ENCODE measurements at places on chromosomes 3 and 15.

DNA sequence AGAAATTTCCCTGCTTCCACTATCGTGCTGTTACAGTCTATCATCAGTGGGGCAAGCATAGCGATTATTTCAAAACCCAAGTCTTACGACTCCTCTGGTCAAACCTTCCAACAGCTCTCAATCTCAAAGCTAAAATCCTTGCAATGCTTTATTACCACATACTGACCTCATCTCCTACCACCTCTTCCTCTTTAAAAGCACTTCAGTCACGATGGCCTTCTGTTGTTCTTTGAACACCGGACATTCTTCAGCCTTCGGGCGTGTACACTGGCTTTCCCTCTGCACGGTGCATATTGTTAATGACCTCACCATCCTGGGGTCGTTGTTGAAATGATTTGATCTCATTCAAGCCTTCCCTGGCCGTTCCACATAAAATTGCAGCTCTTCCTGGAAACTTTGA, 31.1 kb downstream of the MAGEL2 start:
- DNase-seq = no peak

DNA sequence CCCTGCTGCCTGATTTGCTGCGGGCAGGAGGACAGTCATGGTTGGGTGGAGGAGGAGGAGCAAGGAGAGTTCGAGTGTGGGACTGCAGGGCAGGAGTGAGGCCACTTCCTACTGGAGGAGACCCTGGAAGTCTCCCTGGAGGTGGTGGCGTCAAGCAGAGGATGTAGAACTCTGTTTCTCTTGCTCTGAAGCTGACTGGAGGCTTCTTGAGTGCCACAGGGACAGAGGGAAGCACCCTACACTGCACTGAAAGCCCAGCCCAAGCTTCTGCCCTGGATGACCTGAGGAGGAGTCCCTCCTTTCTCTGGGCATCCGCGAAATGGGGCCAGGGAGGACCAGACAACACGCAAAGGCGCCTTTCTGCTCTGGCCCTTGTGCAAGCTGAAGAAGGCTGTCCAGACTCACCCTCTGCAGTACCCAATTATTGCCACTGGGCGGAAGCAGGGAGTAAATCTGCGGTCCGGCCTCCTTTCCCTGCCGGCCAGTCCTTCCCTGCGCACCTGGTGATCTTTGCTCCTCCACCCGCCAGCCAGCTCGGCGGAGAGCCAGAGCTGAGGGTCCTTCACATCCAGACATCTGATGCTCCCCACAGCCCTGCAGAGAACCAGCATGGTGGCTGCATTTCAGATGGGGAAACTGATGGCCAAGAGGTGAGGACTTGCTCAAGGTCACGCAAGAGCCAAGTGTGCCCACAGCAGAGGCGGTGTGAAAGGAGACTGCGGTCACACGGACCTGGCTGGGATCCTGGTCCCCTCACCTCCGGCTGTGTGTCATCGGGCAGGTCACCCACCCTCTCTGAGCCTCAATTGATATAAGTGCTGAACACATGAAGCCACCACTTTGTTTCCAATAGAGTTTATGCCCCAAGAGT, 207.1 kb downstream of the TBC1D2B start:
- DNase-seq = peak; percentile 8

- DNase-seq = no peak
Measured at GRCh38 chr3:114800272-114801031, 346.6 kb downstream of the ZBTB20 start.

DNA sequence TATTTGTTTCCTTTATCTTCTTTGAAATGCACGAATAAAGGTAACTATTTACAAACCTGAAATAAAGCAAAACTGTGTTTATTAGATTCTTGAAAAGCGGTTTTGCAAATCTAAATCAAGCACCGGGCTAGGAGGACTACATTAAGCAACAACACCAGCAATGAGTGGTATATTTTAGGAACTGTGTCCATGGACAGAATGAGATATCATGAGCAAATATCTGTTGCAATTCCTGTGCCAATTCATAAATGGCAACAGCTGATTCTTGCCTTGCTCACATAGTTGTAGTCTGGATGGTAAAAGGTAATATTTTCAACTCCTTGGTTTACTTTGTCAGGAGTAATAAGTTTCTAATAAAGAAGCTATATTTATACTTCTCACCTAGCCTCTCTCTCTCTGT, 403.3 kb downstream of the LPP start:
- DNase-seq = no peak

DNA sequence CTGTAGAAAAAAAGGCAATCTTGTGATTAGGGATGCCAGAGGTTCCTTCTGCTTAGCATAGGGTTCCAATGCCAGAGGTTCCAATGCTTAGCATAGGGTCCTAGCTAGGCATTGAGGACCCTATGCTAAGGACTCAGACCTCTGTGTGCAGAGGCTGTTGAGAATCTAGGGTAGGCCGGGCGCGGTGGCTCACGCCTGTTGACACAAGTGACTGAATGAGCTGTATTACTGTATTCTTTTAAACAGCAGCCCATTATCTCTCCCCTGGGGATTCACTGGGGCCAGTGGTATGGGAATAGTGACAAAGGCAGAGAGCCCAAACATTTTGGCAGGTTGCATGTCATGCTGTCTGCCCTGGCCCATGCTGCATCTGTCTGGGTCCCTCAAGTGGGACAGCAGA, 16.2 kb downstream of the PAK6 start:
- no peak for DNase-seq

GRCh38 chr3:42080453-42080872, 10.7 kb upstream of the TRAK1 start:
- DNase-seq = no peak

DNA sequence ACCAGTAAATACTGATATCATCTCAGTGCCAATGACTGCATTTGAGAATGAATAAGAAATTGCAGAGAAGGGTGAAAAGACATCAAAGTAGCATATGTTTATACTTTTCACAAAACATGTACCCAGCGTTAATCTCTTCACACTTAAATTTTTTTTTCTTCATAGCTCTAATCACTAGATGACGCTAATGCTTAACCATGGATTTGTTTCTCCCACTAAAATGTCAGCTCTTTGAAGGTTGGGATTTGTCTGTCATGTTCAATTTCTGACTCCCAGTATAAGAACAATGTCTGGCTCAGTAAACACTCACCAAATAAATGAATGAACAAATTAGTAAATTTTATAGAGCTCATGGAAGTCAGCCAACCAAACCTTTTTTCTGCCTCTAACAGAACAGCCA, 78.3 kb upstream of the LMCD1 start:
- DNase-seq = no peak

GRCh38 chr3:101203411-101203810, 117.0 kb downstream of the IMPG2 start:
- no peak for DNase-seq

- no peak for DNase-seq
Measured at GRCh38 chr3:76267851-76268380, 482.6 kb upstream of the ZNF717 start.

DNA sequence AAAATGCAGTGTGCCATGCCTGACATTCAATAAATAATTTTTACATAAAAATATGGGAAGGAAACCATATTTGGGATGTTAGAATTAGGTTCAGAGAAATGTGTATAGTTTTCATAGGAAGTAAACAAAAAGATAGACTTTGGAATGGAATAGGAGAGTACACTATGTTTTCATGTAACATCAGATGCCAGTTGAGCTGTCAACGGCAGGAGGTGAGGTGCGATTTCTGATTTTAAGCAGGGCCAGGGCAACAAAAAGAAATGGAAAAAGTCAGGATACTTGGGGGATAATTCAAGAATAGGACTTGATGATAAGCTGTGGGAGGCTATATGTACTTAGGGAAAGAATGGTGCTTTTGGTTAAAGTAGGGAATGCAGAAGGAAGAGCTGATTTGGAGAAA, 639.5 kb downstream of the OTOL1 start:
- no peak for DNase-seq

- DNase-seq = no peak
Measured at GRCh38 chr3:10772271-10773161, 43.5 kb upstream of the SLC6A11 start.

DNA sequence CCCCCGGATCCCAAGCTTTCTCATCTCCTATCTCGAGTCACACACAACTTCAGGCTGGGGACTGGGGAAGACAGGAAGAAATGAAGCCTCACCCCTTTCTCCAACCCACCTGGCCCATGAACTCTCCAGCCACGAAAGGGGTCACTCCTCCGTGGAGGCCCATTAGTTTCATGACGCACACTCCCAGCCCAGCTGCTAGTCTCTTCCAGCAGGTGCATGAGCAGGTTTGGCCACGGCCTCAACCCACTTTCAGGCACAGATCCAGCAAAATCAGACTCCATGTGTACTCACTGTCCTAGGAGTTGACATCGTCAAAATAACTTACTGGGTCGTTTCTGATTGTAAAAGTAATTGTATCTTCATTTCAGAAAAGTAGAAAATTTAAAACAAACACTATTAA, 76.6 kb downstream of the C3orf70 start:
- DNase-seq = no peak

DNA sequence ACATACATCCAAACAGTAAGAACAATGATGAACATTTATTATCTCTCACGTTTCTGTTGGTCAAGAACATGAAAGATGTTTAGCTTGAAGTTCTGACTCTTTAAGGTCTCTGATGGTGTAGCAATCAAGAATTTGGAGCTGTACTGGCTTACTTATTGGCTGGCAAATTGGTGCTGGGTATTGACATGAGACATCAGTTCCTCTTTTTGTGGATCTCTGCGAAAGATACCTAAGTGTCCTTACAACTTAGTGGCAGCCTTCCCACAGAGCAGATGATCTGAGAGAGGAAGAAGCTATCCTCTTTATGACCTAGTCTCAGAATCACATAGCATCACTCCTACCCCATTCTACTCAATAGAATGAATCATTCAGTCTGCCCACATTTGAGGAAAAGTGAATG, 309.8 kb upstream of the DCBLD2 start:
- DNase-seq = no peak

GRCh38 chr3:195735036-195735695, 14.4 kb downstream of the MUC20 start:
- DNase-seq = no peak

DNA sequence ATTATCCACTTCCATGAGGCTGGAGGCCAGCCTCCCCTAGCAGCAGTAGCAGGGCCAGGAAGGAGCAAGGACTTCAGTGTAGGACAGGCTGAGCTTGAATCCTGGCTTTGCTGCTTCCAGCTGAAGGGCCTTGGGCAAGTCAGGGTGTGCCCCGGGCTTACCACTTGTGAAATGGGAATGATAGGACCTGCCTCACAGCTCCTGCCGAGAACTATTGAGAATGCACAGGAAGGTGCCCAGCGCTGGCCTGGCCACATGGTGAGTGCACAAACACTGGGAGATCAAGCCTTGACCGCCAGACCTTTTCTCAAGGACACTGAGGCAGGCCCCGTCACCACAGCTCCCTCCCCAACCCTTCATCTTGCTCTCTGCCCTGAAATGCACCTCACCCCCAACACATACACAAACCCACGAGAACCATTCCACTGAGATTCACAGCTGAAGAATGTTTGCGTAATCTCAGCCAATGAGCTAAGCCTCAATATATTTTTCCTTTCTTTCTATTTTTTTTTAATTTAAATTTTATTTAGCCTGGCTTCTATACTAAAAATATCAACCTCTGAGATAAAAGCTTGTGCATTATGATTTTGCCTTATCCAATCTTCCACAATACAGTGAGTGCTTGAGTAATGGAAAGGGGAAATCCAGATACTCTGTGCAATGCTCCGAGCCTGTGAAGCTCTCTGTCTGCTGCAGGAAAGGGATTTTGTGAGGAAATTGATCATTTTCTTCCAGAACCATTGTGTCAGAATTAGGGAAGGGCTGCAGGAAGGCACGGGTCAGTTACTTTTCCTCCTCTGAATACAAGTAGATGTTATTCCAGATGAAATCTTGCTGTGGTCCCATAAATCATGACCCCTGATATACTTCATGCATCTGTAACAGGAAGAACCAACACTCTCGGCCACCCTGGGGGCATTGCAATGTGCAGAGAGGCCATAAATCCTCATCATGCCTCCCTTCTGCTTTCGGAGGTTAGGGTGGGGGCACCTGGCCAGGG, 193.9 kb downstream of the TLE3 start:
- no peak for DNase-seq

- no peak for DNase-seq
Measured at GRCh38 chr3:132628157-132628556, 31.1 kb downstream of the ACKR4 start.

GRCh38 chr15:82864967-82865366, 55.5 kb downstream of the WHAMM start:
- DNase-seq = no peak

- DNase-seq = no peak
Measured at GRCh38 chr3:8506571-8507061, 5.0 kb downstream of the LMCD1 start.

GRCh38 chr3:111967068-111967467, 11.8 kb upstream of the ABHD10 start:
- no peak for DNase-seq

- DNase-seq = peak; percentile 41
Measured at GRCh38 chr15:89760303-89761008, 9.4 kb upstream of the MESP1 start.

DNA sequence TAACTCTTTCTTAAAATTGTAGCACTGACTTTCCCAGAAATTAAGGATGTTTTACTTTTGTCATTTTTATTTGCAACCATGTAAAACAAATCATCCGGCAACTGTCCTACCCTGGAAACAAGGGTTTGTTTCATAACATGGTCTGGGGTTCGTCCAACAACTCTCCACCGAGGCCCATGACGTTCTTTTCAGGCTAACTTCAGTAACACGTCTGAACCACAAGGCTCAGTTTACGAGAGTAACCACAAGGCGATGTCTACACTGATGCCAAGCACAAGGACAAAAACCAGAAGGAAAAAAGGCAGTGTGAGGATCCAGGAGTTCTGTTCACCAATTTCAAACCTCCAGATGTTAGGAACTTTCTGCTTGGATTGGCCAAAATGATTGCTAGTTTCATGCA, 546.1 kb downstream of the NTRK3 start:
- DNase-seq = no peak

DNA sequence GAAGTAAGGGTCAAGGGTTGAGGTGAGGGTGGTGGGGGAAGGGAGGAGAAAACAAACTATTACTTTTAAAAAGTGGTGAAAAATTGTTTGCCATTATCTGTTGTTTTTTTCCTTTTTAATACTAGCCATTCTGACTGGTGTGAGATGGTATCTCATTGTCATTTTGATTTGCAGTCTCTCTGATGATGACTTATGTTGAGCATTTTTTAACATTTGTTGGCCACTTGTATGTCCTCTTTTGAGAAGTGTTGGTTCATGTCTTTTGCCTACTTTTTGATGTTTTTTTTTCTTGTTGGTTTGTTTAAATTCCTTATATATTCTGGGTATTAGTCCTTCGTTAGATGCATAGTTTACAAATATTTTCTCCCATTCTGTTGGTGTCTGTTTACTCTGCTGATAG, 185.9 kb upstream of the ANKRD28 start:
- DNase-seq = no peak

- no peak for DNase-seq
Measured at GRCh38 chr3:176219970-176220369, 977.3 kb downstream of the TBL1XR1 start.

GRCh38 chr3:100333970-100334487, 528 bp upstream of the NIT2 start:
- DNase-seq = no peak

DNA sequence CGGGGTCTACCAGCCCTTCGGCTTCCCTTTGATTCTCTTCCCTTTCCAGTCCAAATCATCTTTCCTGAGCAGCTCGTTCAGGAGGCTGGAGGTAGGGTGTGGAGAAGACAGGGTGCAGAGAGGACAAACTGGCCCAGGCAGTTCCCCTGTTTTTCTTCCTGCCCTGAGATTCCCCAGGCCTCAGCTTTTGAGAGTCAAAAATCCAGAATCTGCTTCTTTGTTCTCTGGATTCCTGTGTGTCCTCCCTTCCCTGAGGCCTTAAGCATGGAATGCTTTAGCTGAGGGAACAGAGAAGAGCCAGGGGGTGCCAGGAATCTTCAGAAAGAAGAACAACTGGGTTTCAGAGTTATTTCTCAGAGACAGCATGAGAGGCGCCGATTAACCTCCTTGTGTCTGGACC, 26.7 kb upstream of the LRTM1 start:
- DNase-seq = no peak

Data from stimulated activated CD8-positive, alpha-beta memory T cell treated with anti-CD3 and anti-CD28 coated beads, Interleukin-15, amount 100 ng/mL, for 1 hour (primary cell).